OCI-LY7 (cell line): ENCODE measurements at places on chromosomes 2 and 18. TPM values are rescaled to one million over a fixed set of nuclear protein-coding genes. Genes with fewer than 3 reads are reported as not detected.

The BOLL gene
- not detected in 2 replicates for total RNA-seq

The PRR30 gene
- total RNA-seq = not detected in 2 replicates

The DCDC2C gene
- not detected in 2 replicates for total RNA-seq

- DNase-seq = no peak
Observed at GRCh38 chr2:124559236-124559635, 534.1 kb downstream of the CNTNAP5 start.

DNA sequence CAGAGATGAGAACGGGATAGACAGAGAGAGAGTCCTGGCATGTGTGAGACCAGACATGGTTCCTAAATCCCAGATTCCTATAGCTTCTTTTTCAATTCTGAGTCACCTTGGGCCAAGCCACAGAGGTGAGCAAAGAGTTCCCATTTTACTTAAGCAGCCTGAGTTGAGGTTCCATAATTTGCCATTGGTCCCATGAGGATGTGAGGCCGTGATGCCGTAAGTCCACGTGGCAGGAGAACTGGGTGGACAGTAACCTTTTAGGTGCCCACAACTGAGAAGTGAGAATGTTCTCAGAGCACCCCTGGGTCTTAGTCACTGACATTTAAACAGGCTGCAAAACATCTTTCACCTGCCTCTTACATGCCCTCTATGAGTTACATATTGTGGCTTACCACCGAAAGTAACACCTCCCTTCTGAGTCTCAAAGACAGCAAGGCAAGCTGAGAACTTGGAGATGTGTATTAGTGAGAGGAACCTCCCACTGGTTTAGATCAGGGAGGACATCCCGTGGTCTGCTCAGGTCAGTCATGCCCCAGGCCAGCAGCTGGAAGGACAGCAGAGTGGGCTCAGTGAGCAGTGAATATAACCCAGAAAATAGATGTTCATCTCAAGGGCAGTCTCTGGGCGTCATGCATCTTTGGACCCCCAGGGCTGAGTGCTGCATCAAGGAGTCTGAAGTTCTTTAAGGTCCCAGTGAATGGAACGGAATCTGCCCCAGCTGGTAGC lies 127.9 kb upstream of the LGALSL start:
- DNase-seq = peak; percentile 70

DNA sequence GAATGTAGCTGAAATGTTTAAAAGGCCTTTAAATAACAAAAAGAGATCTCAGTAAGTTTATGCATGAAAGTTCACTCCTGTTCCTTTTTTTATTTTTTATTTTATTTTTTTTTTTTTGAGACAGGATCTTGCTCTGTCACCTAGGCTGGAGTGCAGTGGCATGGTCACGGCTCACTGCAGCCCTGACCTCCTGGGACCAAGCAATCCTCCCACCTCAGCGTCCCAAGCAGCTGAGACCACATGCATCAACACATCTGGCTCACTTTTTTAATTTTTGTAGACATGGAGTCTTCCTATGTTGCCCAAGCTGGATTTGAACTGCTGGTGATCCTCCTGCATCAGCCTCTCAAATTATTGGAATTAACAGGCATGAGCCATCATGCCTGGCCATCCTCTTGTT lies 84.3 kb downstream of the KANSL1L start:
- no peak for DNase-seq

GRCh38 chr18:33577685-33578517 lies at the start of gene ASXL3:
Gene ASXL3, plus strand, starts transcription at chr18:33578219. Its CDS starts 413 bp downstream, at chr18:33578632.
- peak; percentile 23 for DNase-seq

DNA sequence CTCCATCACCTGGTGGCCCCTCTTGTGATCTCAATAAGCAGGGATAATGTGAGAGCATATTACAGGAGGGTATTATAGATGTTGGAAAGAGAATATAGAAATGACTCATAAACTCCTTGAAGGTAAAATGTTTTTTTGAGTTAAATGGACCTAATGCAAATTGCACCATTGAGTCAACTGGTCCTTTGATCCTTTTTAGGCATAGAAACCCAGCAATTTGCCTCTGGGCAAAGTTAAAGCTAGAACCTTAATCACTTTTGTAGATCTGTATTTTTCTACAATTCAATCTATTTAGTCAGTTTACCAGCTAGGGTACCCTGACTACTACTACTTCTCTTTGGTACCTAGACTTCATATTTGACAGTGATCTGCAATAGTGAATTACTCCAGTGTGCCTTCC lies 71.8 kb upstream of the RNF152 start:
- DNase-seq = no peak

- DNase-seq = no peak
Observed at GRCh38 chr2:23697256-23698075, 229.5 kb downstream of the ATAD2B start.

DNA sequence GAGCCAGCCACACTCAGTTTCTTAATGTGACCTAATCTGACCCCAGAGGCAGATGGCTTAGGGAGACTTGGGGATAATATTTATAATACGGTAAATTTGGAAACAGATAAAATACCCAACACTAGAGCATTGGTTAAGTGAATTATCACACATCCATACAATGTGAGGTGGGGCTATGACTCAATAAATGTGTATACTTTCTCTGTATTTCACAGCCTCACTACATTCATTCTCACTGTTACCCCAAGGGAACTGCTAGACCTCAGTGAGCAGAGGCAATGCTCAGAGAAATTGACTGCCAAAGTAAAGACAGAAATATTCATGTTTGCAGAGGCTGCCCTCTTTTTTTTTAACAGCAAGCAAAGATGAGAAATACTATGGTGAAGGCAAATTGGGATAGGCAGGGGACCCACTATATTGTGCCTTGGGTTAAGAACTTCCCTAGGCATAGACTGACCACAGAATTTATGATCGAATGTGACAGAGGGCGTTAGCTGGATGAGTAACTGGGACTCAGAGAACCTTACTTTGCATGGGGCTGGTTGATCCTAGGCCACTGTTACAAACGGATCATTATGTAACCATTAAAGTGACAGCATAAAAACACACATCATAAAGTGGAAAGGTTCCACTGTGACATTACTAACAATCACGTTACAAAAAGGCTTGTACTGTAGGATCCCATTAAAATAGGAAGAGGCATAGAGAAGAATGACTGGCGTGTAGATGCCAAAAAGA lies 246.0 kb upstream of the LYPD1 start:
- no peak for DNase-seq

GRCh38 chr18:76957384-76958355 lies 135.3 kb downstream of the ZNF236 start:
- DNase-seq = no peak

GRCh38 chr2:8548619-8549150 lies 133.2 kb upstream of the ID2 start:
- peak; percentile 54 for DNase-seq

GRCh38 chr2:104638190-104638858 lies 215.6 kb upstream of the POU3F3 start:
- DNase-seq = no peak
